ENCODE measurements at places on chromosomes 11 and 22.

- no peak for DNase-seq
Measured at GRCh38 chr11:83070044-83070701, 1.5 kb downstream of the RAB30 start.

- no peak for DNase-seq
Measured at GRCh38 chr11:35211952-35212351, 73.0 kb downstream of the CD44 start.

DNA sequence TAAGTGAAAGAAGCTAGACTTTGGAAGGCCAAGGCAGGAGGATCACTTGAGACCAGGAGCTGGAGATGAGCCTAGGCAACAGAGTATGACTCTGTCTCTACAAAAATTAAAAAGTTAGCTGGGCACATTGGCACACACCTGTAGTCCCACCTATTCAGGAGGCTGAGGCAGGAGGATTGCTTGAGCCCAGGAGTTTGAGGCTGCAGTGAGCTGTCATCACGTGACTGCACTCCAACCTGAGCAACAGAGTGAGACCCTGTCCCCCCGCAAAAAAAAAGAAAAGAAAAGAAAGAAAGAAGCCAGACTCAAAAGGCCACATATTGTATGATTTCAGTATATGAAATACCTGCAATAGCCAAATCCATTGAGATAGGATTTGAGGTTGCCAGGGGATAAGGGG lies 7.9 kb upstream of the CAPN5 start:
- no peak for DNase-seq

DNA sequence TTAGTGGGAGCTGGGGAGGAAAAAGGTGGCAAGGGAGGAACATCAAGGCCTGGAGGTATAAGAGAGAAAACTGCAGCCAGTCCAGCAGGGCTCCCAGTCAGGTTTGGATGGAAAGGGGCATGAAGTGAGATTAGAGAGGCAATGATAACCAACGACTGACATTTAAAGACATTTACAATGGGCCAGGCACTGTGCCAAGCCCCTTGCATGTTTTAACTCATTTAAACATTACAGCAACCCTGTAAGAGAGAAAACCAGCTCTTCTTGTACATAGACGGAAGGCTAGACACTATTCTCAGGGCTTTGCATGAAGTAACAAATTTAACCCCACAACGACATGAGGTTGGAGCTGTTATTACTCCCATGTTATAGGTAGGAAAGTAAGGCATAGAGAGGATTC lies 32.1 kb upstream of the PAK1 start:
- DNase-seq = no peak

- DNase-seq = no peak
Measured at GRCh38 chr22:31001124-31001770, 32.2 kb downstream of the TUG1 start.

DNA sequence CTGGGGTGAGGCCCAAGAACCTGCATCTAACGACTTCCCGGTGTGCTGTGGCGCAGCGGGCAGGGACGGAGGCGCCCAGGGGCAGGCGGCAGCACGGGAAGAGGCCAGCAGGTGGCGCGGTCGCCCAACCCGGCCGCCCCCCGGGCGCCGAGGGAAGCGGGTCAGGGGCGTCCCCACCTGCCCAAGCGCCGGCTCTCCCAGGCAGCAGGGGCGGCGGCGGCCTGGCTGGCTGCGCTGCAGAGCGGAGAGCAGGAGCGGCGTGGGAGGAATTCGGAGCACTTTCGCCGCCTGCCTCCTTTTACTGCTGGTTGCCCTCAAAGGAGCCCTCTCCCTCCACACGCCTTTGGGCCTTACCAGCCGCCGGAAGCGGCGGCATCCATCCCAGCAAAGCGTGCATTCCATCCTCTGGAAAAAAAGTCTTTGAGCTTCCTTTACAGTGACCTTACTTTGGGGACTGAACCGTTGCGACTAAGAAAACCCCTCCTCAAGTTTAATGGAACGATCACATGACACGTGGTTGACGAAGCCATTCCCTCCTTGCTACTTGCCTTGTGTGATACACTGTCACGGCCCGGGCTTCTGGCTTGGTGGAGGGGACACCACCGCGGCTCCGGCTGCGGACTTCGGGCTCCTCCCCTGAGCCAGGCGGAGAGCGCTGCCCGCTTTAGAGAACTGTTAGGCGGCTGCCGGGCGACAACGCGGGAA lies 106.8 kb upstream of the CLMP start:
- peak; percentile 62 for DNase-seq

GRCh38 chr11:108160970-108161566 lies 39.7 kb downstream of the ACAT1 start:
- DNase-seq = no peak

DNA sequence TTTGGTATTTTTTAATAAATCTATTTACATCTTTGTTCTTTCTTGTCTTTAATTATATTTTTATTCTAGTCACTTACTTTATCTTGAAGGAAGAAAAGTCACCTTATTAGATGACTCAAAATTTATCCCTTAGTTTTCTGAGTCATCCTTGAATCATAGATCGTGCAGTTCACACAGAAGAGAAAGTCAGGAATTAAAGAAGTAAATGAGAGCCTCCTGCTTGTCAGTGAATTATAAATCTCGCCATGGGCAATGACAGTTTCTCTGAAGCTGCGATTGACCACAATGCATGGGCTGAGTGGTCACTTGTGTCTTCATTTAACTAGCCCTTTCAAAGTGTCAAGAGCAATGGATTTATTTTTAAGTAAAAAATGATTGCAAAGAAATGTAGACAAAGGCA lies 91.2 kb downstream of the LUZP2 start:
- DNase-seq = no peak

DNA sequence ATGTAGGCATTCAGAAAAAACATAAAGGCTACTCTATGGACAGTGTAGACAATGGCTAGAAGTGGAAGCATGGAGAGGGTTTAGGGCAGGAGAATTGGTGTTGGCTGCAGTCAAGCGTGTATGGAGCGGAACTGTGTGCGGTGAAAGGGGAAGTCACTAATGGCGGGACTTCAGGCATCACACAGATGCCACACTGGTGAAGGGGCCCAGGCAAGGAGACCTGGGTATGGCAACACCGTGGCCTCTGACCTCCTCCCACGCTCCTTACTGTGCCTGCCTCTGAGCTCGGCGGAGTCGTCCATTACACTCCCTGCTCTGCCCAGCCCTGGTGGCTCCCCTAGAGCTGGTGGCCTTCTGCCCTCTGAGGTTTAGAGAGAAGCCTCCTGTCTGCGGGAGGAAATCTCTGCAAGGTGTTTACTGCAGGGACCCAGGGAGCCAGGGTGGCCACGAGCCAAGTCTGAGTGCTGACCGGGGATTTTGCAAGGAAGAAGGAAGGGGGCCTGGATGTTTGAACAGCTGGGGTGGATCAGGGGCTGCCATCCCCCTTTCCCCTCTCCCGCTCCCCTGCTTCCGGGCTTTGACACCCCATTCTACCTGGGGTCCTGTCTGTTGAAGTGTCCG lies 75.1 kb upstream of the TSPAN18 start:
- no peak for DNase-seq
